ENCODE measurements at places on chromosomes 3 and 15. TPM values are rescaled to one million over a fixed set of nuclear protein-coding genes. Genes with fewer than 3 reads are reported as not detected.

DNA sequence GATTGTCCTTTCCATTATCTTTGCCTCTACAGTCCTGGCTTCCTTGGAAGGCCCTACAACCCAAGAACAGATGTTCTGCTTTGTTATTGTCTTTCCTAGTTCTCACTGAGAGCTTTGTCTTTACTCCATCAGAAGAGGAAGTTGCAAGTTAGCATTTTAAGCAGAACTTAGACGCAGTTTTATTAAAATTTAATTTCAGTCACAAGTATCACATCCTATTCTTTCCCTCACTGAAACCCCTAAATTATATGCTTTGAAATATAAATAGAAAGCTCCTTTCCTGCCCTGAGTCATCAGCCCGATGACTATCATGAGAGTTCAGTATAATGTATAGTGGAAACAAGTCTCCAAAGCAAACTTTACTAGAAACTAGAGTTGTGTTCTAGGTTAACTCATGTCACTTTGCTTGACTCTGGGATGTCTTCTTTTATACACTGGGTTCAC is 291.2 kb upstream of the RBMS3 start:
- no peak for DNase-seq

GRCh38 chr3:11588755-11589154 is 55.0 kb downstream of the VGLL4 start:
- DNase-seq = no peak

Gene GATA2
- polyA plus RNA-seq = 13.4 TPM

Gene NR2E3
- 0.04 TPM for polyA plus RNA-seq

Gene CLDN18
- not detected for polyA plus RNA-seq

Measured in BJ (cell line).